ENCODE measurements at places on chromosomes 4 and X.

DNA sequence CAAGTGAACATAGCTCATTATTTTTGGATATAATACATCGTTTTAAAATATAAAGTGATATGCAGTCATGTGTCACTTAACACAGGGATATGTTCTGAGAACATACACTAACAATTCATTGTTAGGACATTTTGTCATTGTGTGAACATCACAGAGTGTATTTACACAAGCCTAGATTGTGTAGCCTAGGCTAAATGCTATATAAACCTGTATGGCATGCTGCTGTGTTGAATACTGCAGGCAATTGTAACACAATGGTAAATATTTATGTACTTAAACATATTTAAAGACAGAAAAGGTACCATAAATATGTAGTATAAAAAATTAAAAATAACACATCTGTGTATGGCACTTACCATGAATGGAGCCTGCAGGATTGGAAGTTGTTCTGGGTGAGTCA, 44.9 kb upstream of the GPRIN3 start:
- DNase-seq, result no peak

GRCh38 chr4:37715889-37716402, 29.8 kb upstream of the RELL1 start:
- no peak for DNase-seq

GRCh38 chr4:79241846-79242245, 84.0 kb downstream of the NAA11 start:
- no peak for DNase-seq

DNA sequence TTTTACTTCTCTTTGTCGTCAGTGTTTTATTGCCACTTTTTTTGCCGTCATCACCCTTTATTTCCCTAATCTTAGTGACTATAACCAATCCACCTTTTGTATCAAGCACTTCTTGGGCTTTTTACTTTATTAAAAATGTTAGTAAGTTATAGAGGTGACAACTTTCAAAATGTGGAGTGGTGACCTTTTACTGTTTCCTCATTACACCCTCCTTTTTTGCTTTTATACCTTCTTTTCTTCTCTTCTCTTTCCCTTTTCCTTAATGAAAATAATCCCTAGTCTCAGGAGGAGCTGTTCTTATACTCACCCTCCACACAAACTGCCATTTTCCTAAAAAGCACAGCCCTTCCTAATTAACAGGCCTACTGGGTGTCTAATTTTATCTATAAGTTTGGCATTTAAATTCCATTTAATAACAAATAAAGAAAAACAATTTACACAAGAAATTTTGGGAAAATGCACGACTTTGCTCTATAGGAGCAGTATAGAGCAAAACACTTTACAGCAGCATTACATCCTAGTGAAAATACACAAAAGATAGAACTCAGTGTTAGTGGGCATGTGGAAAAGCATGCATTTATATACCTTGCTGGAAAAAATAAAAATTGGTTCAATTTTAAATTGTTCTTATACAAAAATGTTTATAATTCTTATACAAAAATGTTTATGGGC, 27.3 kb downstream of the BBS12 start:
- no peak for DNase-seq

GRCh38 chrX:1093586-1094421, 118.6 kb downstream of the CRLF2 start:
- no peak for DNase-seq

DNA sequence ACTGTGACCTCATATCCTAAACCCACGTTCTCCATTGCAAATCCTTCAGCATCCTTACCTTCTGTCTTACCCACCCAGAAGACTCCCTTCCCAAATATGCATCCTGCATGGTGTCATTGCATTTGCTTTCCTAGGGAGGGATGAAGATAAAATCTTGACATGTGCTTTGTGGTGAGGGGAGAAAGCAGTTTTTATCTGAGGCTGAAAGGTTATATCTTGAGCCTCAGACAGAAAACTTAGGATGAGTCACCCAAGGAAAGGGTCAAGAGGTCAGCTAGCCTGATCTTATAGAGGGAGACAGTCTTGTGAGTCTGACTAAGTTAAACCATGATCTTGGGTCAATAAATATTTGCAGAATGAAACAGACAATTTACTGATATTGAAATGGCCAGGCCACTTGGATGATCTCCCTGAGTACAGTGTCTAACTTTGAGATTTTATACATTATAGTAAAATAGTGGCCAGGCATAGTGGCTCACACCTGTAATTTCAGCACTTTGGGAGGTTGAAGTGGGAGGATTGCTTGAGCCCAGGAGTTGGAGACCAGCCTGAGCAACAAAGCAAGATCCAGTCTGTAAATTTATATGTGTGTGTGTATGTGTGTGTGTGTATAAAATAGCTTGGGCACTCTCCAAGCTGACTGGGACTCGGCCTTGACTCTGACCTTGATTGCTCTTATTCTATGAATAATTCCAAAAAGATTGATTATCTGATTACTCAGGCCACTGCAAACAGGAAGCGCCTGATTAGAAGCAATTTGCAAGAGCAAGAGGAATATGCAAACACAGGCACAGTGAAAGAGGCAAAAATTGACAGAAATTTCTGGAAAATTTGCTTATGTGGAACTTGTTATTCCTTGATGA, 15.4 kb upstream of the FAM9C start:
- DNase-seq, result no peak

DNA sequence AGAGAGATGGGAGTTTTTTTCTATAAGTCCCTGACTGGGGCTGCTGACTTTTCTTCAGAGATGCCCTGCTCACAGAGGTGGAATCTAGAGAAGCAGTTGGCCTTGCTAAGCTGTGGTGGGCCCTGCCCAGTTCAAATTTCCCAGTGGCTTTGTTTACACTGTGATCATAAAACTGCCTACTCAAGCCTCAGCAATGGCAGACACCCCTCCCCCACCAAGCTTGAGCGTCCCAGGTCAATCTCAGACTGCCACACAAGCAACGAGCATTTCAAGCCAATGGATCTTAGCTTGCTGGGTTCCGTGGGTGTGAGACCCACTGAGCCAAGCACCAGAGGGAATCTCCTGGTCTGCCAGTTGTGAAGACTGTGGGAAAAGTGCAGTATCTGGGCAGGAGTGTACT, 199.8 kb upstream of the WDFY3 start:
- no peak for DNase-seq

All from CMK (cell line).